Stimulated activated CD8-positive, alpha-beta memory T cell treated with anti-CD3 and anti-CD28 coated beads, Interleukin-4, amount 100 ng/mL, for 4 hours (primary cell): ENCODE measurements at places on chromosomes 6 and 20.
A peak's percentile ranks its signal among the peaks of the same experiment; 100 is the strongest.

DNA sequence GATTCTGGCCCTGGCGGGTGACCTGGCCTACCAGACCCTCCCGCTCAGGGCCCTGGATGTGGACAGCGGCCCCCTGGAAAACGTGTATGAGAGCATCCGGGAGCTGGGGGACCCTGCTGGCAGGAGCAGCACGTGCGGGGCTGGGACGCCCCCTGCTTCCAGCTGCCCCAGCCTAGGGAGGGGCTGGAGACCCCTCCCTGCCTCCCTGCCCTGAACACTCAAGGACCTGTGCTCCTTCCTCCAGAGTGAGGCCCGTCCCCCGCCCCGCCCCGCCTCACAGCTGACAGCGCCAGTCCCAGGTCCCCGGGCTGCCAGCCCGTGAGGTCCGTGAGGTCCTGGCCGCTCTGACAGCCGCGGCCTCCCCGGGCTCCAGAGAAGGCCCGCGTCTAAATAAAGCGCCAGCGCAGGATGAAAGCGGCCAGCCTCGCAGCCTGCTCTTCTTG is 868 bp upstream of the SLC2A4RG start:
- no peak for DNase-seq

GRCh38 chr20:33812908-33813462 is 1.8 kb downstream of the CHMP4B start:
- no peak for DNase-seq

GRCh38 chr20:13205425-13205824 is 15.6 kb upstream of the ISM1 start:
- DNase-seq: no peak

DNA sequence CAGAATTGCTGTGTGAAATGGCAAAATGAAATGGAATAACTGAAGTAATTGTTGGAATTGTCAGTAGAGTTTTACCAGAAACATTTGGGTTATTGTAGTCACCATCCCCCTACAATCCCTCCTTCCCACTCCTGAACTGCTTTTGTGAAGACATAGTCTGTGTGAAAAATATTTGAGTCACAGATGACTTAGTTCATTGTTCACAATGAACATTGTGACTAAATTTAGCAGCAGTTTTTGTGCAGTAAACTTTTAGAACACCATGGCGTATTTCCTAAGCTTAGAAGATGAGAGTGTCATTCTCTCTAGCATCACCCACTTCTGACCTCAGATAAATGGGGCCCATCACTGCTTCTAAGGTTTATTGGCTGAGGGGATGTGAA is 11.0 kb downstream of the OTOR start:
- no peak for DNase-seq

DNA sequence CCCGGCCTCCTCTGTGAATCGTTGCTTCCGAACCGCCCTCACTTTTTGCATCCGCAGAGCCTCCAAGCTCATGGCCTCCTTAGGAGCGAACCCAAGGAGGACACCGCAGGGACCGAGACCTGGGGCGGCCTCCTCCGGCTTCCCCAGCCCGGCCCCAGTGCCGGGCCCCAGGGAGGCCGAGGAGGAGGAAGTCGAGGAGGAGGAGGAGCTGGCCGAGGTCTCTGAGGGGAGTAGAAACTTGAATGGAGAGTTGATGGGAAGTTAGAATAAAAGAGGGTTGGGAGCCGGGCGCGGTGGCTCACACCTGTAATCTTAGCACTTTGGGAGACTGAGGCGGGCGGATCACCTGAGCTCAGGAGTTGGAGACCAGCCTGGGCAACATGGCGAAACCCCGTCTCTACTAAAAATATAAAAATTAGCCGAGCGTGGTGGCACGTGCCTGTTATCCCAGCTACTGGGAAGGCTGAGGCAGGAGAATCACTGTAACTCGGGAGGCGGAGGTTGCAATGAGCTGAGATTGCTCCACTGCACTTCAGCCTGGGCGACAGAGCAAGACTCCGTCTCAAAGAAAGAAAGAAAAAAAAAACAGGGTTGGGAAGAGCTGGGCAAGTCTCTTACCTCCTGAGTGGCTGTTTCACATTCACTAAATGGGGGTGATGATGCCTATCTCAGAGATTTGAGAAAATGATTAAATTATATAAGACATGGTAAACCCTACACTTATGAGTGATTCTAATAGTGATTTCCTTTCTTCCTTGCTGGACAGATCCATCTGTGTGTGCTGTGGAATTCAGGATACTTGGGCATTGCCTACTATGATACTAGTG is 805 bp downstream of the MSH5 start:
- DNase-seq: no peak

GRCh38 chr6:35273822-35274559 is 14.5 kb downstream of the ZNF76 start:
- no peak for DNase-seq

- DNase-seq: no peak
Measured at GRCh38 chr6:155247618-155248007, 16.2 kb upstream of the CLDN20 start.

DNA sequence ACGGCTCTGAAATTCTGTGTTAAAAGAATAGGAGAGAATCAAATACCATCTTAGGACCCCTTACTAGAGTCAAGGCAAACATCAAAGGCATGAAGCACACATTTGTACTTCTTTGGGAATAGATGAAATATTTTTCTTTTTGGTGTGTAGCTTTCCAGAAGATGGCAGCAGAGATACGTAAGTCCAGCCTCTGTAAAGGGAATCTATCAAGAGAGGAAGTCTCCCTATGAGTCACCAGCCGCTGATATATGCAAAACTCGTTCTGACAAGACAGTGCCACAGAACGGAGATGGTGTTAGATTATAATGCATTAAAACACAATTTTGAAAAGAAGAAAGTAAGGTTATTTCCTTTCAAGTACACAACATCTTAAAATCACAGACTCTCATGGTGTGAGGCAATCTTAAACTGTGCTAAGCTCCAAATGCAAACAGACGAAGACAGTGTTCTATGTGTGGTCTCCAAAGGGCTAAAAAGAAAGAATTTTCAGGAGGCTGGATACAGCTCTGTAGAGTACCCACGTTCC is 120.0 kb upstream of the AGPAT4 start:
- peak; percentile 23 for DNase-seq

DNA sequence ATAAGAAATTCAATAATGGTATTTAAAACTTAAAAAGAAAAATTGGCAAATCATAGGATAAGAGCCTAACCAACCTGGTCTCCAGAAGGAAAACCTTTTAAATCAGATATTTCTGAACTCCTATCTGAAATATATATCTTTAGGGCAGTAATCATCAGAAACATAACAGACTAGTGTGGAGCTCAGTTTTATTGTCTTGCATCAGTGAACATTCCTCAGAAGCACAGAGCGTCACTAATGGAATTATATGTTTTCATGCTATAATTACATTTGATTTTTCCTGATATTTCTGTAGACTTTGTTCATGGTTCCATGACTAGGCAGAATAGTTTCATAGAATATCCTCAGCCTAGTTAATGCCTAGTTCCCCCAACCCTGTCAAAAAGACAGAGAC is 262.2 kb downstream of the EYA4 start:
- no peak for DNase-seq

DNA sequence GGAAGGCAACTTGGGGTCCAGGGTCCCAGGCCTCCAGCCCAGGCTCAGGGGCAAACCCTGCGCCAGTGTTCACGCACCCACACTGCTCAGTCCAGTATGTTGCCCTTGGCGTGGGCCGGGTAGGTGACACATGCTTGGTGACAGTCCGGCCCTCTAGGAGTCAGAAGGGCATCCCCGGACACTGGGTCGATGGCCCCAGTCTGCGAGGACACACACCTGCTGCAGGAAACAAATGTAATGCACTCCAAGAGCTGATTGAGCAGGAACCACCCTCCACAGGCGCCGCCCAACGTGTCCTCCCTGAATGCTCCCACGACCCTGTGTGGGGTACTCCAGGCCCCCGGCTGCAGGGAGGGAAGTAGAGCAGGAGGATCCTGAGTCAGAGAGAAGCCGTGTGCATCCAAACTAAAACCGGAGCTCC is 160.7 kb downstream of the DLL1 start:
- no peak for DNase-seq

DNA sequence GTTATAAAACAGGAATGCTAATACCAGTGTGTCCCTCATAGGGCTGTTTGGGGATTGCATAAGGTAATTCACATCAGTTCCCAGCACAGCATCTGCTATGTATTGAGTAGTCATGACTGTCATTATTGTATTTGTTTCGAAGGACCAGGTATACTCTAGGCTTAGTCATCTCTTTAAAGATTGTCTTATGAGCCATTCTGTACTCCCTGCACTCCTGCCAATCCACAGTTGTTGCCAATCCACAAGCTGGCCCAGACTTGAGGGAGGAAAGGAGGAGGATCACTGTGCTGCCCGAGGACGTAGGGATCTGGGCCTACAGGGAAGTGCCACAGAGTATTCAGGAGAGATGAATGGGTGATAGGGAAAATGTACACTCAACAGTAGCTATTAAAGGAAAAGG is 113.0 kb upstream of the TIAM2 start:
- no peak for DNase-seq

DNA sequence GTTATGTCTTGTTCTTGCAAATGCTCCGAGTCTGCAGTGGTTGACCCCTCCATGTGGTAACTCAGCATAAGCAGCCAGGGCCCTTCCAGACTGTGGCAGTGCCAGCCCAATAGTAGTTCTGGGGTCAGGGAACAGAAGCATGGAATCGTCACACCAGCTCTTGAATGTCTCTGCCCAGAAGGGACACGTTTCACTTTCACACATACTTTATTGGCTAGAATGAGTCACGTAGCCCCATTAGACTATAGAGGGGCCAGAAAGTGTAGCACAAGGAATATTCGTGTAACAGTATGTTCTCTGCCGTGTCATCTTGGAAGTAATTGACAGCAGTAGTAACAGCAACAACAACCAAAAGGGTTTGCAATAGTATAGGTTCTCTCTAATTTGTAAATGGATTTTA is 254.7 kb downstream of the FARS2 start:
- no peak for DNase-seq

- no peak for DNase-seq
Measured at GRCh38 chr6:156771047-156771446, 6.1 kb upstream of the ARID1B start.

DNA sequence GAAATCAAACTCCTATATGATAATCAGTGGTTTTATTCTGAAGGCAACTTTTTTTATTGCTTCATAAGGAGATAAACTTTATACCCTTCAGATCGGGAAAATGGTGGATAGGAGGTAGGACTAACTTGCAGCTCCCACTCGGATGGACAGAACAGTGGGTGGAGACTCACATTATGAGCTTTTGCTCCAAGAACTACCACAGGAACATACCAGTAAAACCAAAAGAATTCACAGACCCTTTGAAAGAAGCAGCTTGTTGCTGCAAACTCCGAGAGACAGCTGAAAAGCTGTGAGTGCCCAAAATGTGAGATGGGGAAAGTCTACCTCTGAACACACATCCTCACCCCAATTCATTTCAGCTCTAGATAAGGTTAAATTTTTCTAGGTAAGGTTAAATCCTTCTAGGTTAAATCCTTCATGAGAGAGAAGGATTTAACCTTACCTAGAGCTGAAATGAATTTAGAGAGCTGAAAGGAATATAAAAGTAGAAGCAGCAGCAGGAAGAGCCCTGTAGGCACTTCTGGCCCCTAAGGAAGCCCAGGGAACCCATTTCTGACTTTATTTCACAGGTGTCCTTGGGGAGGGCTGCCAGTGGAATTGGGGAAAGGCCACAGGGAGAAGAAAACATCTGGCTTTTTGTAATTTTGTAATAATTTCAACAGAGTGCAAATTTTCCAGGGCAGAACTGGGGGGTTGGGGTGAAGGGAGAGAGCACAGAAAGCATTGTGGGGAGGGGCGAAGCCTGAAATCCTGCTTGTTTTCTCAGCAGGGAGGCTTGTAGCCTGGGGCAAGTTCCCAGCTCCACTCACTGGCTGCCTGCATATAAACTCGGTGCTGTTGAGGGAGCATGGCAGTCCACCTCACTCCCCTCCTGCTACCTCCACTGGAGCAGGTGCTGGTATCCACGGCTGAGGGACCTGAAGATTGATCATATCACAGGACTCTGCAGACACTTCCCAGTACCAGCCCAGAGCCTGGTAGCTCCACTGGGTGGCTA is 65.9 kb upstream of the HCRTR2 start:
- no peak for DNase-seq

DNA sequence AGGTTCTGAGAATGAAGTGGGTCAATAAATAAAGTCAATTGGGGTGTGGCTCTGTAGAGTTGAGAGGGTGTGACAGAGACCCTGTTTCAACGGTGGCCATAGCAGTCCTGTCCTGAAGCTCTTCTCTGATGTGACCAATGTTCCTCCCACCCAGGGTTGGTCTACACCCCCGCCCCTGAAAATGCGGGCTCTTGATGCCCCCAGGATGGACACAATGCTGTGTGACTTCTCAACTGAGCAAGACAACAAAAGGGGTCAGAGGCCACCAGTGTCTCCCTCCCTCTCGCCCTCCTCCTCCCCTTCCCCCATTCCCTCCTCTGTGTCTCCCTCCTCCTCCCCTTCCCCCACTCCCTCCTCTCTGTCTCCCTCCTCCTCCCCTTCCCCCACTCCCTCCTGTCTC is 41.7 kb upstream of the NXT1 start:
- DNase-seq: no peak

DNA sequence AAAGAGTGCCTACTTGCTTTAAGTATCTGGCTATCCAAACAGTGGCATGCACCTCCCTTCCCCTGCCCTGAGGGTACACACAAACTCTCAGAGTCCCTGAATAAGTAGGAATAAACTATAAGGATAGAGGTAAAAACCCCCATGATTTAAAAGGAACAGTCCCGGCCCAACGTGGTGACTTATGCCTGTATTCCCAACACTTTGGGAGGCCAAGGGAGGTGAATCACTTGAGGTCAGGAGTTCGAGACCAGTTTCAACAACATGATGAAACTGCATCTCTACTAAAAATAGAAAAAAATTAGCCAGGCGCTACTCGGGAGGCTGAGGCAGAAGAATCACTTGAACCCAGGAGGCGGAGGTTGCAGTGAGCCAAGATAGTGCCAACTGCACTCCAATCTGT is 22.2 kb downstream of the SAMHD1 start:
- no peak for DNase-seq

DNA sequence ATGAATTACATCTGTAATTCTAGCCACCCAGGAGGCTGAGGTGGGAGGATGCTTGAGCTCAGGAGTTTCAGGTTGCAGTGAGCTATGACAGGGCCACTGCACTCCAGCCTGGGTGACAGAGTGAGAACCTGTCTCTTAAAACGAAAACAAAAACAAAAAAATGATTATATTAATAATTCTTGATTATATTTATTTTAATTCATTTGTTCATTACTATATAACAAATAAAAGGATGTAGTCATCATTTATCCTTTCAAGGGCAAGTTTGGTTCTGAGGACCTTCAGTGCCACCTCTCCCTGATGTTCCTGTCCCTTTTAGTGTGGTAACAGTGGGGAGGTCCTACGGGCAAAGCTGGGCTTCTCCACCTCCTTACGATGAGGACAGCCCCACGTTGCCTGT is 167.1 kb upstream of the SCGN start:
- DNase-seq: no peak
